Fibroblast of the aortic adventitia (primary cell): ENCODE measurements at places on chromosomes 3 and 15. TPM values are rescaled to one million over a fixed set of nuclear protein-coding genes. Genes with fewer than 3 reads are reported as not detected.

GRCh38 chr3:63936925-63937324 lies 24.7 kb upstream of the SCAANT1 start:
- DNase-seq, result no peak

DNA sequence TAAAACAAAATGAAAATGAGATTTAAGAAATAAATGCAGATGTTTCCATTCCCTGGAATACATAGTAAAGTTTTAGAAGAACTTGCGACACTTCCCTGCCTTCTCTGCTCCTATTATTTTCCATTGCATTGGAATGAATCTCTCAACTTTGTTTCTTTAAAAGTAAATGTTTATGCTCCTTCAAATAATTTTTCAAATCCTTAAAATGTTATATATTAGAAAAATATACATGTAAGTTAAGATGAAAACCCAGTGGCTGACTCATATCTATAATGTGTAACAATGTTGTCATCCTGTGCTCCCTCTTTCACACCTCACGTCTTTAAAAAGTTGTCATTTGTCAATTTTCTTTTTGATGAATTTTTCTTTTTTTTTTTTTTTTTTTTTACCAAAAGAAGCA lies 3.6 kb downstream of the RBMS3 start:
- peak; percentile 46 for DNase-seq

GRCh38 chr3:47540281-47540680 lies 26.8 kb upstream of the ELP6 start:
- no peak for DNase-seq

GRCh38 chr3:167032267-167032876 lies 347.7 kb downstream of the ZBBX start:
- peak; percentile 45 for DNase-seq

The CKMT1A gene
- total RNA-seq, result not detected in 2 replicates

The DNAH12 gene
- 0.09 and 0.25 TPM in 2 replicates for total RNA-seq

The EPHB1 gene
- total RNA-seq, result 1.2 and 3.0 TPM in 2 replicates
